ENCODE measurements at places on chromosomes 3 and 15.
A peak's percentile ranks its signal among the peaks of the same experiment; 100 is the strongest.

GRCh38 chr3:74420538-74421124, 193.8 kb downstream of the CNTN3 start:
- DNase-seq, result no peak

DNA sequence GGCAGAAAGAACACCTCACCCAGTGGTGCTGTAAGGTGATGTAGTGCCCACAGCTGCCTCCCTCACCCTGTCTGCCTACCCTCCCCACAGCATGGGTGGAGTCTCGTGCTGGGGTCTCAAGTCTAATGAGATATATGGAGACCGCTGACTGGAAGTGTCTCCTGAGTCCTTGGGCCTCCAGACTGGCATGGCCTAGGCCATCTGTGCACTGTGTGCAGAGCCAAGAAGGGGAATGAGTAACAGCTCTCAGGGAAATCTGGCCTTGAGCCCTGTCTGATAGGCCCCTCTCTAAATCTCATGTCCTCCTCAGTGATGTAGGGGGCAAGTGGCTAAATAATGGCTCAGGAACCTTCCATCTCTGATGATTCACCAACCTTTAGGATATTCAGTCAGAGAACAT, 277.4 kb downstream of the PLCL2 start:
- DNase-seq, result no peak

DNA sequence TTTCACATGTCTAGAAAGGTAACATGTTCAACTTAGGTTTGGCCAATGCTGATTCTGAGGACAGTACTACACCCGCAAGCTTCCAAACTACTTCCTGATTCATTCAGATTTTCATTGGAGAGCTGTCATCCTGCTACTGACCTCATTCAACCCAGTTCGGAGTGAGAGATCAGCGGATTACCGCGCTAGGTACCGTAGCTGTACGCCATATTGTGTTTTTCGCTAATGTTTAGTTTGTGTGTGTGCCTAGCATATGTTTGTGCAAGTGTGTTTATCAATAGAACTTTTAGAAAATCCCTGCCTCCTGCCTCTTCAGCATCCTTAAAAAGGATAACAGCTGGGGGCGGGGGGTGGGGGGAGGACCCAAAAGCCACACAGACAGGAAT, 1.1 kb downstream of the ZBTB20 start:
- DNase-seq, result peak; percentile 49

DNA sequence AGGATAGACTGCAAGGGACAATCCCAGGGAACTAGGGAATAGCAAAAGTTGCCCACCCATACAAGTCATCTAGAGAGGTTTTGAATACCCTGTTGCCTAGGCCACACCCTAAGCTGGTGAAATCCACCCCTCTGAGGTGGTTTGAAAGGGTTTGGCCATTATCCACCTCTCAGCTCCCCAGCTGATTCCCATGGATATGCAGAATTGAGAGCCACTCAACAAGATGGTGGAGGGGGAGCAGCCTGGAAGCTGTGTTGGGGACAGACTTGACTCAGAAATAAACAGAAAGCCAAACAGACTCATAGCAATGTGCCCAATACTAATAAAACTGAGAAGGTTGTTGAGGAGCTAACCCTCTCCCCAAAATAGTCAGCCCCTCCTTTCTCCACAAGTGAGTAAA, 10.9 kb downstream of the PRR20G start:
- DNase-seq, result no peak

- no peak for DNase-seq
These were observed 217.3 kb downstream of the SHQ1 start for GRCh38 chr3:72630969-72631344.

- DNase-seq, result no peak
These were observed 84.9 kb downstream of the HMG20A start for GRCh38 chr15:77505556-77505955.

GRCh38 chr3:138407236-138407907, 27.0 kb upstream of the ESYT3 start:
- DNase-seq, result no peak

DNA sequence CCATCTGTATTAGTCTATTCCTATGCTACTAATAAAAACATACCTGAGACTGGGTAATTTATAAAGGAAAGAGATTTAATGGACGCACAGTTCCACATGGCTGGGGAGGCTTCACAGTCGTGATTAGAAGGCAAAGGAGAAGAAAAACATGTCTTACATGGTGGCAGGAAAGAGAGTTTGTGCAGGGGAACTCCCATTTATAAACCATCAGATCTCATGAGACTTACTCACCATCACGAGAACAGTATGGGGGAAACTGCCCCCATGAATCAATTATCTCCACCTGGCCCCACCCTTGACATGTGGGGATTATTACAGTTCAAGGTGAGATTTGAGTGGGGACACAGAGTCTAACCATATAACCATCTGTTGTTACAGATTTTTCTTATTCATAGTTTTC, 42.1 kb upstream of the MB21D2 start:
- no peak for DNase-seq

DNA sequence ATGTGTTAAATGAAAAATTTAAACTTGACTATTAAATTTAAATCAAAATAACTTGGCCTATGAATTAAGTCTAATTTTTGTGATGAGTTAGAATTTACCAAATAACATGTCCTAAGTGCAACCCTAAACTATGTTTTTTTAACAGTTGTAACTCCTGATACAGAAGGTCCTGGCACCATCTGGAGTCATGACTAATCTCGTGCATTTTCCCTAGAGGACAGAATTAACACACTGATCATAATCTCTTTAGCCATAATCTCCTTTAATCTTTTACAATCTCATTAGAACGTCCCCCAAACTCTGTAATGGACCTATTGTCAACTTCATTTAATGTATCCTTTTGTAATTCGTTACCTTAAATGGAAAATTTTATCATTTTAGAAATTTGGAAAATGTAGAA, 100.6 kb downstream of the SUCNR1 start:
- no peak for DNase-seq

DNA sequence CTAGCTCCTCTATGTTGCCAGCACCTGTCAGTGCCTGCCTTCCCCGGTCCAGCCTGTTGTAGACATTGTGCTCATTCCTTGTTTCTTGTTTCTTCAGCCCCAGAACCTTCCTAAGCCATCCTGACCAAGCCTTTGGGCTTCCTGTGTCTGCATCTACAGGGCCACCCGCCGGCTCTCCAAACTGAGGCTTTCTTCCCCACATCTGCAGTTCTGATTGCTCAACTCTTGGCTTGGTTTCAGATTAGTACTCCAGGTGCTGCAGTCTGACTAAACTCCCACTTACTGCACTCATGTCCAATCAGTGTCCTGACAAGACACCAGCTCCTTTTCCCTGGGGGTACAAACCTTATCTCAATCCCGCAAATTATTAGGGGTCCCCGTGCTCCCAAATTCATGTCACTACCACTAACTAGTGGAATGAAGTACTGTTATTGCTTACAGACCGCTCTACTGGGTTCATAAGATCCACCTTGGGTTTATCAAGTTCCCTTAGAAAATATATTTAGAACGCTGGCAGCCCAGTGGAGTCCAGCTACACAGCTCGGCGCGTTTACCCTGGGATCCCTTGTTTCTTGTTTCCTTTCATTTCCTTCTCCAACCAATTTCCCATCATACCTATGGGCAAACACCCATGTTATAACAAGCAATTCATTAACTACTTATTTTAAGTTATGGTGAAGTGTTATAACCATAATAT, 114.2 kb upstream of the TJP1 start:
- DNase-seq, result no peak

- no peak for DNase-seq
These were observed 59.8 kb upstream of the BOC start for GRCh38 chr3:113151461-113152031.

All from activated T-cell treated with anti-CD3 and anti-CD28 coated beads, Interleukin-2, amount 50 U/mL, for 72 hours (primary cell).